SW480 (cell line): ENCODE measurements at places on chromosomes 7 and 10.

DNA sequence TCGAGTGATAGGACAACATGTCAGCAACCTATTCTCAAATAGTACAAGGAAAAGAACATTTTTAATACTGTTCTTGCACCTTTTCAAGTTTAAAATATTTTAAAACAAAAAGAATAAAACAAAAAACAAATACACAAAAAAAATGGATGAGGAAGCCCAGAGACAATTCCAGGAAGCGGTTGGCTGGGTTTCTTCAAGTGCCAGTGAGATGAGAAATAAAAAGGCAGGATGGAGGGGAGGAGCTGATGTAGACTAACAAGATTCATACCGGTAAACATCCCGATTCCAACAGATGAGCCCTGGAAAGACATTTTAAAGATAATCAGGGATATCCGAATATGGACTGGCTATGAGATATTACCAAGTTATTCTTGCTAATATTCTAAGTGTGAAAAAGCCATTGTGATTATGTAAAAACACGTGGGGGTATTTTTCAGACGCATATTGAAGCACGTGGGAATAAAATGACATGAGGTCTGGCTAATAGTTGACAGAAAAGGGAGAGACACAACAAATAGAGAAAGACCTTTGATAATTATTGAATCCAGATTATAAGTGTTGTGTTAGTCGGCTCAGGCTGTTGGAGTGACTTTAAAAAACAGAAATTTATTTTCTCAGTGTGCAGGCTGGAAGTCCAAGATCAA lies 101.3 kb upstream of the LRRC4 start:
- DNase-seq: no peak

DNA sequence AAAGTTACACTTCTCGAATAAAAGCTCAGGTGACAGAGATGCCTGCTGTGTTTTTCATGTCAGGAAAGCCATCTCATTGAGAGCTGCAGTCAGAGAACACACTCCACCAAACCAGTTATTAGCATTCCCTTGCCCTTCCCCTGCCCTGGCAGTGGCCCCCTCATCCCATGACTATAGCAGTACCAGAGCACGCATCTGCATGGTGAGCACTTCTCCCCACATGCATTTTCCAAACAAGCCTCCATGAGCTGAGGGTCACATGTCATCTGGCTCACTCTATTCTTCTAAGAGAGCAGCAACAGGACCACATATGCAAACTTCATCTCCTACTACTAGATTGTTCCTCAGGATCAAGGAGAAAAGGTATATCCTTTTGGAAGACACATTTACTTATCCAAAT lies 42.4 kb upstream of the FGL2 start:
- no peak for DNase-seq

DNA sequence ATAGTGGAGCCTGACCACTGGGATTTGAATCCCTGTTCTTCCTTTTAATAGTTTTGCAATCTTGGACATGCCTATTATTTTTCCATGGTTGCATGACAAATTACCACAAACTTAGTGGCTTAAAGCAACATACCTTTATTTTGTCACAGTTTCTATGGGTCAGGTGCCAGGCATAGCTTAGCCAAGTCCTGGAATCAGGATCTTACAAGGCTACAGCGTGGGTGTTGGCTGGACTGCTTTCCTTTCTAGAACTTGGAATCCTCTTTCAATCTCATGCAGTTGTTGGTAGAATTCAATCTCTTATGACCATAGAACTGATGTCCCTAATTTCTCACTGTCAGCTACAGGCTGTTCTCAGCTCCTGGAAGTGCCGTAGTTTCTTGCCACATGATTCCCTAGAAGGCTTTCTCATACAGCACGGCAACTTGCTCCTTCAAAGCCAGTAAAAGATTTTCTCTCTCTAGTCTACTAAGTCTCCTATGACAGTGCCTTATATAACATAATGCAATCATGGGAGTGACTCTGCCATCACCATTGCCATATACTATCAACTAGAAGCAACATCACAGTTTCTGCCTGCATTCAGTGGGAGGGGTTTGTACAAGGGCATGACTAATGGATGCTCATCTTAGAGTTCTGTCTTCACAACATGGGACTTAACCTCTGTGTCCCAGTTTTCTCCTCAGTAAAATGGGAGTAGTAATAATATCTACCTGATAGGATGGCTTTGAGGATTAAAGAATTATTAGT lies 243.4 kb upstream of the FZD1 start:
- no peak for DNase-seq

DNA sequence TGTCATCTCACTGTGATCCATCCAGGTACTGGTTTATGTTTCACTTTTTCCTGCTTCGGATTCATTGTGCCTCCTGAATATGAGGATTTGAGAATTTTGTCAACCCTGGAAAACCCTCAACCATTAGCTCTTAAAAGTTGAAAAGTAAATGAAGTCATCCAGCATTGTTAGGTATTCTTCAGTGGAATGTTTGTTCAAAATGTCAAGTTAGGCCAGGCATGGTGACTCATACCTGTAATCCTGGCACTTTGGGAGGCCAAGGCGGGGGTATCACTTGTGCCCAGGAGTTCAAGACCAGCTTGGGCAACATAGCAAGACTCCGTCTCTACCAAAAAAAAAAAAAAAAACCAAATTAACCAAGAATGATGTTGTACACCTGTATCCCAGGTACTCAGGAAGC lies 222.1 kb downstream of the NSUN6 start:
- DNase-seq: no peak

GRCh38 chr10:85048644-85049043 lies 720.3 kb downstream of the CCSER2 start:
- no peak for DNase-seq

GRCh38 chr10:95363303-95363912 lies 72.6 kb upstream of the PDLIM1 start:
- peak; percentile 52 for DNase-seq

- DNase-seq: no peak
Observed at GRCh38 chr7:128231677-128232076, 9.4 kb upstream of the LEP start.

- no peak for DNase-seq
Observed at GRCh38 chr7:47621979-47622561, 40.2 kb upstream of the TNS3 start.

GRCh38 chr10:8174762-8175161 lies 120.3 kb downstream of the GATA3 start:
- no peak for DNase-seq
